HEK293T (cell line): ENCODE measurements at places on chromosomes 6 and 20.
A peak's percentile ranks its signal among the peaks of the same experiment; 100 is the strongest.

DNA sequence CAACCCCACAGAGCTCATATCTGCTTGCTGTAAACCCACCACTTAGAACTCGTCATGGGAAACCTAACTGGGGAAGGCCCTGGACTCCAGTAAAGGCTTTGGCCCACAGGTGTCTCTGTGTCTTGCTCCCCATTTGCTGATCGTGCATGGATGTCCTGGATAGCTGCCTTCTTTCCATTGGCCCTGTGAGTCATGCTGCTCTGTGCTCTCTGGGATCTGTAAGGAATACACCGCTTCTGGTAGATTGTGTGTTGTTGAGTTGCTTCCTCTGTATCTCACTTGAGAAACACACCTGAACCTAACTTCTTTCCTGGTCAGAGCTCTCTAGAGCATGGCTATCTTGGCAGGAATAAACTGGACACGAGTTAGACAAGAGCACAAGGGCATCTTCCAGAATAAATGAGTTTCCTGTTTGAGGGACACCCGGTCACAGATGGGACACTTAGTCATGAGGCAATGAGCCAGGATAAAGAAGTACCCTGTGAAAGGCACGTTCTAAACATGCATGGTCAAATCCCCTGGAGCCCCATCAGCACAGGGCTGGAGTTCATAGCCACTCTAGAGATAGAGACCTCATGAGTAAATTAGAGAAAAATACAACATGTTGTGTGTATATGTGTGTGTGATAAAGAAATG, 99.6 kb upstream of the TMEM170B start:
- no peak for DNase-seq

- no peak for DNase-seq
Observed at GRCh38 chr6:56657354-56657753, 14.7 kb upstream of the DST start.

DNA sequence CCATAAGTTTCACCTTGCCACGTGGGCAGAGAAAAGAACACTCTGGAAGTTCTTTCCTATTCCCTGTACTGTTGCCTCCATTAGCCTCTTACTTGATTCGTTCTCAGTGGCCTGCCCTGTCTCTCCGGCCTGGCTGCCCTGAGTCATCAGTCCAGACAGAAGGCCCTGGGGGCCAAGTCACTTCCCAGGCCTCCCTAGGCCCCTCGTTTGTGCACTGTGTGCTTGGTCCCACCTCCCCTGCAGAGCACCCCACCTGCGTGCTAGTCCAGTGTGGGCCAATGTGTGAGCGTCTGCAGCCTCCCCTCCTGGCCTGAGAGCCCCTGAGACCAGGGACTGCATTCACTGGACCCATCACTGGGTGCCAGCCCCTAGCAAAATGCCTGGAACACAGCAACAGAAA, 191.2 kb upstream of the RREB1 start:
- DNase-seq: no peak

DNA sequence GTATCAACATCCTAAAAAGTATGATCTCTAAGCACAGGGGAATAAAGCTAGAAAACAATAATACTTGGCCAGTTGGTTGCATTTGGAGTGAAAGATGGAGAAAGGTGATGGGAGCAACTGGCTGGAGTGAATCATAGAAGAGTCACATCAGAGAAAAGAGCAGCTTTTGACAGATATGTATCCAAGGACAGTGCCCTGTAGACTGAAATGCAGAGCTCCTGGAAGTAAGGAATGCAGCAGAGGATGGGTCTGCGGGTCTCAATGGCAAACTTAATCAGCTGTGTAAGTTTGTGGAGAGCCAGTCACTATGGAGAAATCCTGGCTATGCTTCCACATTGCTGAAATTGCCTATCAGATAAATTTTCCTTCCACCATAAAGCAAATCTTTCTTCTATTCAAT, 253.6 kb upstream of the PRND start:
- DNase-seq: no peak

GRCh38 chr20:44866703-44867335, 18.7 kb upstream of the YWHAB start:
- DNase-seq: no peak

- DNase-seq: peak; percentile 23
Observed at GRCh38 chr6:88725111-88725975, 238.1 kb downstream of the RNGTT start.

DNA sequence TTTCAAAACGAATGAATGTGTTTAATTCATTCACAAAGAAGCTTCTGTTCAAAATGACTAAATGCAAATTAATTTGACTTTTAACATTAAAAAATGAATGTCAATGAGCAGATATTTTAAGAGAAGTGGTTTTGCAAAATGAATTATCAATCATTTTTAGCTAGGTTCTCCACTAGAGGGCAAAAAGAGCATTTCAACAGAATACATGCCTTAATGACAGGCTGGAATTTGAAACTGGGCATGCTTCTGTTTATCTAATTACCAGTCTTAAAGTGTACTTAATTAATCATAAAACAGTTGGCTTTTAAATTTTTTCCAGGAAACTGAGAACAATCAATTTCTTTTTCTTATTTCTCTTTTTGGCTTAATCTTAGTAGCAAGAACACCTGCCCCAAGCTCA, 63.8 kb upstream of the TINAG start:
- peak; percentile 12 for DNase-seq

DNA sequence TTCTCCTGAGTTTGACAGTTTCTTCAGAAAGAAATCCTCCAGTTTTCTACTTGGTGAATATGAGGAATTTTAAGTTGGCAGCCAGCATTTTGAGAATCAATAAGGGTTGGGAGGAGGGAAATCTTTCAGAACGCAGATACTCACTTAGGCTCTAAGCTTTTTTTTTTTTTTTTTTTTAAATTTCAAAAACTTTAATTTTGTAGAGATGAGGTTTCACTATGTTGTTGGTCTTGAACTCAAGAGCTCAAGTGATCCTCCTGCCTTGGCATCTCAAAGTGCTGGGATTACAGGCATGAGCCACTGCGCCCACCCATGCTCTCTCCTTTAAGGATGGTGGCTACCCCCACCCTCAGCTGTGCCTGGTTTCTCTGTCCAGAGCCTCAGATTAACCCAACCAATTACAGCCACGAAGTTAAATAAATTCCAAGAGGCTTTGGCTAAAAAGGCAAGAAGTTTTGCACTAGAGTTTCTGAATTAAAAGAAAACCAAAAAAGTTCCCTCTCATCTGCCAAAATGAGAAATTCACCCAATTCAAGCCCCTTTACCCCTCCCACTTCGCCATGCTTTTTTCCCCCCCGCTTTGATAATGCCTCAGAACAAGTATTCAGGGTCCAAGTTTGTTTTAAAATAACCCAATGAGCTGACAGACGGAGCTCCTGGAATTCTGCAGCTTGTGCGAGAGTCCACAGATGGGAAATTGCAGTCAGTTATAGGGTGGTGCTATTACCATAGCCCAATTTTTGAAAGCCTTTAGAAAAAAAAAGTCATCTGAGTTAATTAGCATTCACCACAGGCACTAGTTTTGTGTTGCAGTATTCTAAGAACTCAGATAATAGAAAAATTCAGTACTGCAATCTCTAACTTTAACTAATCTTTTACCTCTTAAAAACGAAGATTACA, 94.3 kb upstream of the BEND3 start:
- DNase-seq: no peak

GRCh38 chr6:156160795-156161165, 616.4 kb upstream of the ARID1B start:
- DNase-seq: no peak

DNA sequence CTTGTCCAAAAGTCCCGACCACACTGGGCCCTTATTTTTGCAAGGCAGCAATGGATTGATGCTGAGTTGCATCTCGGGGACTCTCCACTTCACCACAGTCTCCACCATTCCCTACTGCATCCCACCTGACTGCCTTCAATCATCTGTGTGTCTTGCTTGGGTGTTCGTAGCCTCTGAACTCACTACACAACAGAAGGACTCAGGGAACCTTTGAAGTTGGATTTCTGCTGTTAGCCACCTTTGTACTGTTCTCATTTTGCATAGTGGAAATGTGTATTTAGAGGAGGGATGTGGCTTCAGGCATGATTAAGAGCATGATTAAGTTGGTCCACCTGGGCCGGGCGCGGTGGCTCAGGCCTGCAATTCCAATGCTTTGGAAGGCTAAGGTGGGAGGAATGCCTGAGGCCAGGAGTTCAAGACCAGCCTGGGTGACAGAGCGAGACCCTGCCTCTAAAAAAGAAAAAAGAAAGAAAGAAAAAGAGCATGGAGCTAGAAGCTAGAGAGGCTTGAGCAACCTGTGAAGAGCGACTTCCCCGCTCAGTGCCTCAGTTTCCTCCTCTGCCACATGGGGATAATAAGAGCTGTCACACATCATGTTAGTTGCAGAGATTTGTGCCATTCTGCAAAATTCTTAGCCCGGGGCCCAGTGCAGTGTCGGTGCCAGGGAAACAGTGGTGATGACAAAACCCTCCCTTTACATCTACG, 121.3 kb upstream of the PTPN1 start:
- no peak for DNase-seq
